ENCODE measurements at places on chromosomes 5 and 9.

GRCh38 chr5:180960209-180960608, 28.4 kb upstream of the BTNL3 start:
- DNase-seq, result no peak

- DNase-seq, result no peak
Measured at GRCh38 chr9:3887221-3887653, 361.4 kb upstream of the RFX3 start.

DNA sequence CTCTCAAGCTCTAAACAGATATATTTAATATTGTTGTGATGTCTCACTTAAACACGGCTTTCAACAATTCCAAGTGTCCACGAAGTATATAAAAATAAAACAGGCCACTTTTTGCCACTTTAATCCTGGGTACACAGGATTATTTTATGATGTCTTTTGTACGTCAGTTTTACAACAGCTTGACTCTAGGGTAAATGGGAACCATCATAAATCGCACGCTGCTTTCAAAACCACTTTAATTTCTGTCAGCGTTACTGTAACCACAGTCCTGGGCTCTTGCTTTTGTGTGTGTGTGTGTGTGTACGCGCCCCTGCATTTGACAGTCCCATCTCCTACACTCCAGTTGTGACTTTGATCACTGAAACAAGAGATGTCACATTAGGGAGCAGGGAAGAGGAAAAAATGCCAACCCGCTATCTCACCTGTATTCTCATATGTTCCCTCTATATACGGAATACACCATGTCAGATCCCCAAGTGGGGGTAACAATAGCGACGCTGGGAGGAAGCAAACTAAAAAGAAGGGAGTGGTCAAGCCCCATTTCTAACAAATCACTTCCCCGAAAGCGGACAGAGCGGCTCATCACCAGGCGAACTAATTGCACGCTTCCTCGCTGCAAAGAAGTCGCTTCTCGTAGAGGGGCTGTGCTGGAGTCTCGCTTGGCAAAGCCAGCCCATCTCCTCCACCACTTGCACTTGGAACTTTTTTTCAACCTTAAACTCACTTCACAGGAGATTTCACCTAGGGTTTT, 1.2 kb downstream of the BNC2 start:
- no peak for DNase-seq

DNA sequence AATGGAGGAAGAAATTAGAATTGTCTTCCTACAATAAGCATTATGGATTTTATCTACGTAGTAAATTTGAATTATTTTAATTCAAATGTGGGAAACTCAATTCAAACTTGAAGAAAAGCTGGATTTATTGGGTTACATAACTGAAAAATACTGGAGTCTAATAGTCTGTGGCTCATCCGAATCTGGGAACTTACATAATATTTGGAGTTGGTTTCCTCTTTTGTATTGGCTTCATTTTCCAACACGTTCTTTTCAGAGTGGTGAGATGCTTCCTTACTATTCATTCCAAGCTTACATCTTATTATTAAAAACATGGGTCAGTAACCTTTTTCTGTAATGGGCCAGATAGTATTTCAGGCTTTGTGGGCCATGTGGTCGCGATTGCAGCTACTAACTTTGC, 164.8 kb downstream of the ARHGAP26 start:
- DNase-seq, result no peak

DNA sequence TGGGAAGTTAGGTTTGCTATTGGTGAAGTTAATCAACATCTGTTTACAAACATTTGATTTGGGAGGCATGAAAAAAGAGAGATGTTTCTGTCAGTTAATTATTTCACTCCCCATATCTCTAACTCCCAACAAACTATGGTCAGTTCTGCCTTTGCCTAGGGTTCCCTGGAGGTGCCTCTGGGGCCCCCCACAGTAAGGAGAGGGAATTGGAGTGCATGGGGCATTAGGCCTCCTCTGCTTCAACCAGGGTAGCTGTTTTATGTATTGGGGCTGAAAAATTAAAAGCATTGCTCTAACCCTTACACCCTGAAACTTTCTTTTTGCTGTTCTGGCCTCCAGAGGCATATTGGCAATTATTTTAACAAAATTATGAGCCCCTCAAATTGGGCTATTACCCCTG, 32.3 kb downstream of the RUSC2 start:
- DNase-seq, result no peak

DNA sequence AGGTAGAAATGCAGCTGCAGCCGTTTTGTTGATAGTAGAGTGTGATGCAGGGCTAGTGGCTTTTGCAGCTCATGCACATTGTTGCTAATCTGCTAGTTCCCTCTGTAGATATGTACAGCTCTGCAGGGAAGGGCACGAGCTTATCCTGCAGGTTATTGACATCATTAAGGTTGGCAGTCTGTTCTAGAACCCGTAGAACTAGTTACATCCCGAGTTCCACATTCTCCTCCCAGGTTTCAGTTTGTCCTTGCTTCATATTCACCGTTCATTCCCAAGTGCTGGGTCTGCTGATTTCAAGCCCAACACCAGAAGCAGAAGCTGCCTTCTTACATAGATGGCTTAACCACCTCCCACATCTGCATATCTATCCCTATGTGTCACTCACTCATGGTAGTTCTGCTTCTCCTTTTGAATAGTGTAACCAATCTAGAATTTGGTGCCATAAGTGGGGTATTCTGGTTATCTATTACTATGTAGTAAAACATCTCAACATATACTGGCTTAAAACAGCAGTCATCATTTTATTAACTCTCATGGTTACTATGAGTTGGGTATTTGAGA, 38.1 kb downstream of the CRHBP start:
- DNase-seq, result no peak

GRCh38 chr5:60668686-60669304, 31.2 kb downstream of the DEPDC1B start:
- peak; percentile 24 for DNase-seq

GRCh38 chr5:170420806-170421412, 31.7 kb upstream of the KCNMB1 start:
- peak; percentile 68 for DNase-seq

DNA sequence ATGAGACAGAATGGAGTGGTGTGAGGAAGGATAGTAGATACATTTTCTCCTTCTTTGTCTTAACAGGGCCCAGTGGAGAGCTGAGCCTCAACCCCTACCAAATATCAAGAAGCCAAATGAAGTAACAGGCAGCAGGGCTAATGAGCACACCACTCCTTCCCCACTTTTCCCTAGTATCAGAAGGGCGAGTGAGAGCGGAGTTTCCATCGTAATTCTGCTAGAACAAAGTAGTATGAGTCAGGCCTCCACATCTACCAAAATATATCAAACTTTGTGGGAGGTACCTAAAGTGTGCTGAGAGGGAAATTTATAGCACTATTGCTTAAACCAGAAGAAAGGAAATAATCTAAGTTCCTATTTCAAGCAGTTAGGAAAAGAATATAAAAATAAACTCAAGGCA, 769.0 kb upstream of the RGMB start:
- no peak for DNase-seq

DNA sequence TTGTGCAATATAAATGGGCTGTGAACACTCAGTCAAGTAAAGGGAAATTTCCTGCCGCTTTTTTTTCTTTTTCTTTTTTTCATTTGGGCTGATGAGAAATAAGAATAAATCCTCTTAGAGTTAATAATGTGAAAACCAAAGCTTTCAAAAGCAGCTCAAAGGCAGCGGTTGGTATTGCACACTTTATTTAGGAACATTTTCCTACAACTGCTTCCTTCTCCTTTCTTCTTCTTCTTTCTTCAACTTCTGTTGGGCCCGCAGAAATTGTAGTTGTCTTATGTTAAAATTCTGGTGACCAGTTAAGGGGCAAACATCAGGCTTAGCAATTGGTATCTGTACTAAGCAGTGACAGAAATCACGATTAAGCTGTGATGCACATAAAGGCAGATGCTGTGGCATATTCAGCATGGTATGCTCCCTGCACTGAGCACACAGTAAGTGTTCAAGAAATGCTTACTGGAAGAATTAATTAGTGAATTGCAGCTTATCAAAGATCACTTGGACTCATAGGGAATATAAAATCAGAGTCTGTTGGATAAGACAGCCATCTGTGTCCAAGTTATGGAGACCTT, 85.4 kb downstream of the ANKRD55 start:
- DNase-seq, result no peak

- DNase-seq, result no peak
Measured at GRCh38 chr5:101018299-101018698, 115.2 kb upstream of the ST8SIA4 start.
